ENCODE measurements at places on chromosomes 2 and 18.

GRCh38 chr2:9782197-9782719 lies 61.0 kb upstream of the TAF1B start:
- DNase-seq = no peak

- DNase-seq = no peak
Measured at GRCh38 chr2:204686406-204686805, 141.1 kb downstream of the PARD3B start.

DNA sequence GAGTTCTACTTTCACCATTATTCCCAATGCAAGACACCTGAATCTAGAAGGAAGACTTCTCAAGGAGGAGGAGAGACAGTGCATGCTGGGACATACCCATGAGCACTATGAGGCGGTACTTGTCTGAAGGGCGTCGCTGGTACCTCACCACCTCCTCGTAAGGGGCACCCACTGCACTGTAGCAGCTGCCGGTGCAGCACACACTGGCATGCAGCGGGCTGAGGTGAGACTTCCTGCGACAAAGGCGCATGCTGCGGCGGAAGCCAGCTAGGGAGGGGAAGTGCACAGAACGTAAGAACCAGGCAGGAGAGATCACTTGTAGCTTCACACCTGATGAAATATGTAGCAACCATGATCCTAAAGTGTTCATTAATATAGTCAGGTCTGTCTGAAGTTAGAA lies 12.8 kb upstream of the TMEM237 start:
- DNase-seq = peak; percentile 79

- DNase-seq = no peak
Measured at GRCh38 chr2:58133395-58133794, 86.8 kb downstream of the VRK2 start.

DNA sequence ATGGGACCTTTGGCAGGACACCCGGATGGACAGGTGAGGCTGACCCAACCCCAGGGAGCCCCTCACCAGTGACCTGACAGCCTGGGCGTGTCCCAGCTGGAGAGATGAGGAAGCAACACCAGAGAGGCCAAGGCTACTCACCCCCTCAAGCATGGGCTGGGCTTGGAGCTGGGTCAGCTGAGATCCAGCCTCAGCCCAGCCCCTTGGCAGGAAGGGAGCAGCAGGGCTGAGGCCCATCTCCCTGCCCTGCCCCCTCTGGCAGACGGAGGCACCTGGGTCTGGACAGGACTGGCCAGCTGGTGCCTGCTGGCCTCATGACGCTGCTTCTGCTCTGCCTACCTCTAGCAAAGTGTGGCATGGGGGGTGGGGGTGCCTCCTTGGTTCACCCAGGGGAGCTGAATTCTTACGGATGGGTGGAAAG lies 37.8 kb downstream of the HS6ST1 start:
- DNase-seq = peak; percentile 81

DNA sequence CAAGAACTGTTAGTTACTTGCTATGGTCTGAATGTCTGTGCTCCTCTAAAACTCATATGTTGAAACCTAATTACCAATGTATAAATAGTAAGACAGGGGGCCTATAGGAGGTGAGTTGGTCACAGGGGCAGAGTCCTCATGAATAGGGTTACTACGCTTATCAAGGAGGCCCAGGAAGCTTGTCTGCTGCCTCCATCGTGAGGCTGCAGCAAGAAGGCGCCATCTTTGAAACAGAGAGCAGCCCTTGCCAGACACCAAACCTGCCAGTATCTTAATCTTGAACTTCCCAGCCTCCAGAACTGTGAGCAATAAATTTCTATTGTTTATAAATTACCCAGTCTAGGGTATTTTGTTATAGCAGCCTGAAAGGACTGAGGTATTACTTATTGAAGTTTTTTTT lies 79.1 kb downstream of the TGIF1 start:
- no peak for DNase-seq

Data from spleen (tissue), 13 donors.